Epithelial cell of alveolus of lung (primary cell): ENCODE measurements at places on chromosomes 7 and 10. TPM values are rescaled to one million over a fixed set of nuclear protein-coding genes. Genes with fewer than 3 reads are reported as not detected.

Gene AGBL3
- 0.52 and 0.64 TPM in 2 replicates for total RNA-seq

Gene FAM20C
- 130 and 178 TPM in 2 replicates for total RNA-seq

Gene CADPS2
- total RNA-seq, result 6.2 and 8.8 TPM in 2 replicates

Gene CALHM3
- total RNA-seq, result not detected in 2 replicates

Gene EVX1
- not detected in 2 replicates for total RNA-seq

Gene MACC1
- total RNA-seq, result 0.24 and 1.2 TPM in 2 replicates

Gene PDZD7
- 0.40 and 0.91 TPM in 2 replicates for total RNA-seq

Gene ZKSCAN5
- 9.3 and 12.1 TPM in 2 replicates for total RNA-seq

Gene STK31
- not detected in 2 replicates for total RNA-seq

Gene GPR85
- total RNA-seq, result 0.24 and 3.6 TPM in 2 replicates

Gene PIK3AP1
- total RNA-seq, result 0.78 TPM in 1 of 2 replicates, not detected in the other

Gene CABCOCO1
- total RNA-seq, result 0.65 and 2.3 TPM in 2 replicates

Gene CDHR3
- 3.4 TPM in 1 of 2 replicates, not detected in the other for total RNA-seq

Gene TBC1D12
- total RNA-seq, result 6.6 and 7.8 TPM in 2 replicates
